Right hindlimb (tissue), 1 donor: ENCODE measurements at places on chromosomes 13 and 19.
A peak's percentile ranks its signal among the peaks of the same experiment; 100 is the strongest.

GRCh38 chr19:13401388-13401787 lies 104.9 kb downstream of the CACNA1A start:
- no peak for DNase-seq

- DNase-seq, result no peak
These were observed 868 bp upstream of the UBAC2 start for GRCh38 chr13:99199541-99200431.

GRCh38 chr13:30371649-30372265 lies 50.5 kb upstream of the UBE2L5 start:
- DNase-seq, result no peak

- DNase-seq, result no peak
These were observed 40.9 kb downstream of the MCF2L start for GRCh38 chr13:113009743-113010509.

- no peak for DNase-seq
These were observed 72.8 kb upstream of the CLDN10 start for GRCh38 chr13:95479731-95480130.

- DNase-seq, result no peak
These were observed 147.5 kb downstream of the VWA8 start for GRCh38 chr13:41813426-41813825.

DNA sequence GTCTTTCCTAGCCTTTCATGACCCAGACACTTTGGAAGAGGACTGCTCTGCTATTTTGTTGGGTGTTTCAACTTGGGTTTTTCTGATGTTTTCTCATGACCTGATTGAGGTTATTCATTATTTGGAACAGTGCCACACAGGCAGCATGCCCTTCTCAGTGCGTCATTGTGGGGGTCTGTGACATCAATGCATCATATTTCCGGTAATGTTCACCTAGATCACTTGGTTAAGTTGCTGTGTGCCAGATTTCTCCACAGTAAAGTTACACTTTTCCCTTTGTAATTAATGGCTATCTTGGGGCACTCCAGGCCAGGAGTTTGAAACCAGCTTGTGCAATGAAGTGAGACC lies 124.4 kb downstream of the SIPA1L3 start:
- DNase-seq, result no peak

DNA sequence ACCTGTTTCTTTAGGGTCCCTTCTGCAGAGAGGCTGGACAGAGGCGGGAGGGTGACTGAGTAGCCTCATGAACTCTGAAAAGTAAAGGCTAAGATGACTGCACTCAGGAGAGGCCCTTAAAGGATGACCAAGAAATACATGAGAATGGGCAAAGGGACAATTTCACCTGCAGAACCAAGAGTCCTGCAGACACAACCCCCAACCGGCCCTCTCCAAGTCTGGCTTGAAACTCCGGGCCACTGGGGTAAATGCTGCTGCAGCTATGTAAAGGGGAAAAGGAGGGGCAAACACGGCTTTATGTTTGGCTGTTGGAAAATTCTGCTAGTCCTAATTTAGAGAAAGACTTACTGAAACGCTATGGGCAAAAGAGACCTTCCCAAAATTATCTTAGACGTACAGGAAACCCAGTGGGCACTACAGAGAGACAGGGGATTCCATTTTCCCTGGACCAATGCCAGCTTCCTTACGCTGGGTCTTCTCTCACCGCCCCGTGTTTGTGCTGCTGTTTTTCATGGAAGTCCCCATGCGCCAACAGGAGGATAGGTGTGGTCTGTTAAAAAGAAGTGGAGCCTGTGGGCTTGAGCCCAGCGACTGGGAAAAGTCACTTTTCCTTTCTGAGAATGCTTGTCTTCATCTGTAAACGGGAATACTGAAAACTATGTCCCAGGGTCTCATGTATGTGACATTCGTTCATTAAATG lies 10.6 kb downstream of the COL4A2 start:
- peak; percentile 15 for DNase-seq

DNA sequence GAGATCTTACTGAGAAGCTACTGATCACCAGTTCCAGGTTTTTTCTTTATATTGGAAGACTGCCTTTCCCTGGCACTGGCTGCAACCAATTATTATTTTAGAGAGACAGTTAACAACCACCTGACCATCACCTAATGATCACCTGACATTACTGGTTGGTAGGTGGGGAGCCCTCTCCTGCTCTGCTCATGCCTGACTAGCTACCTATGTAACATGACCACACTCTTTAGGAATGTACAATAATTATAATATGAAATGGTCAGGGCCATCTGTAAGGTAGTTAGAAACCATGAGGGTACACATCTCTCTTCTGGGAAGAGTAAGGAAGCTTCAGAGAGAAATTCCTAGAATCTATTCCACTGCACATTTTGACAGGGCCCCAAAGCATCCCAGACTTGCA lies 59.0 kb upstream of the SCEL start:
- no peak for DNase-seq

DNA sequence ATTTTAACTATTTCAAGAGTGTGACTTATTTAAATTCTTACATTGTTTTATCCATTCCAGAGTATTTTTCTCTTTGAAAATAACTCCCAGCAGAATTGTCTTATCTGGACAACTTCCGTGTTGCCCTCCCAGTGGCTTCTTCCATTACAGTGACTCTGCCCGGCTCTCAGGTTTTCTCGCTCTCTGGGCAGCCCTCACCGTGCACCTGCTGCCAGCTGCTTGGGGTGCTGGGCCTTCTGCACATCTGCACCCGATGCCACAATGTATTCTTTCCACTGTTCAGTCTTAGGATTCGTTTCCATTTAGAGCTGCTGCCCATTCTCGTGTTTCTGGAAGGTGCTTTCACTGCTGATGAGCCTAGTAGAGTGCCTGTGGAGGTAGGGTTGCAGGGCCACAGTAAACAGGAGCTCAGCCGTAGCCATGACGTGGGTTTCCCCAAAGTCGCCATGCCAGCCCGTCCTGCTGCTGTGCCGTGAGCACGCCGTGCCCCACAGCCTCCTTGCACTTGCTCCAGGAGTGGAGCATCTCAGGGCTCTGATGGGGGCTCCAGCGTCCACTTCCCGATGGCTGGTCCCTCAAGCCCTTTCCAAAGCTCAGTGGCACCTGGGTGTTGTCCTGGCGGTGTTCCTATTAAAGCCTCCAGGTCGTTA lies 46.1 kb upstream of the DCUN1D2 start:
- DNase-seq, result no peak

GRCh38 chr19:511101-511851 lies 4.0 kb downstream of the TPGS1 start:
- DNase-seq, result peak; percentile 75

- no peak for DNase-seq
These were observed 107.5 kb downstream of the PCCA start for GRCh38 chr13:100196375-100196774.

- DNase-seq, result peak; percentile 45
These were observed 384.9 kb downstream of the KCNRG start for GRCh38 chr13:50400035-50400726.

DNA sequence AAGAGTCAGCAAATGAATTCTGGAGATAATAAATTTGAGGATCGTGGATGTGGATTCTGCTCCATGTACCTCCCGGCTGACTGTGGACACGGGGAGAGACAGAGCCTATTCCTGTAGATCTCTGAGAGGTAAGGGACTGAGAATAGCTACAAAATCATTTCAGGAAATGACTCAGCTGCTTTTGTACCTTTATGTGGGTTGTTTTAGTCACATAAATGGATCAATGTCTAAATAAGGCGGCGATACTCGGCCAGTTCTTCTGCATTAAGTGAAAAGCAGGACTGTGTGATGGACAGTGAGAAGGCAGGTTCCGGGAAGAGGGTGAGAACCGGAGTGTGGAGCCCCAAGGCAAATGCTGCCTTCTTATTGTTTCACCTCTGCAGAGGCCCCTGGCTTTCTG lies 128.1 kb downstream of the EFNB2 start:
- no peak for DNase-seq

DNA sequence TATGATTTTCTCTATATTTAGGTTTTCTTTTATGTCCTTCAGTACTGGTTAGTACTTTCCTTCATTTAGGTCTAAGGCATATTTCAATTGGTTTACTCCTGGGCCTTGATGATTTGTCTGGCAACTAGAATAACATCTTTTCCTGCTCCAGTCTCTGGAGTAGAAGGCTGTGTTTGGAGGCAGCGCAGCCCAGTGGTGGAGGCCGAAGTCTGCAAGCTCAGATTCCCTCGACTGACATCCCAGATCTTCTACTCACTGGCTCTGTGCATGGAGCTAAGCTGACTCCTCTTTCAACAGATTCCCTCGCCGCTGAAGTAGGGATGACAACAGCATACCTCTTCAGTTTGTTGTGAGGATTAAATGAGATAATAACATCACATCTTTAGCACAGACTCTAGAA lies 141.0 kb downstream of the RAP2A start:
- peak; percentile 55 for DNase-seq

GRCh38 chr13:71939186-71939585 lies 72.2 kb upstream of the DACH1 start:
- no peak for DNase-seq

- DNase-seq, result no peak
These were observed at the start of gene TTC9B for GRCh38 chr19:40217934-40218890. Gene TTC9B (minus strand): TSS chr19:40218384. CDS start chr19:40218381, 3 bp downstream.
